ENCODE measurements at places on chromosomes 13 and 19.

DNA sequence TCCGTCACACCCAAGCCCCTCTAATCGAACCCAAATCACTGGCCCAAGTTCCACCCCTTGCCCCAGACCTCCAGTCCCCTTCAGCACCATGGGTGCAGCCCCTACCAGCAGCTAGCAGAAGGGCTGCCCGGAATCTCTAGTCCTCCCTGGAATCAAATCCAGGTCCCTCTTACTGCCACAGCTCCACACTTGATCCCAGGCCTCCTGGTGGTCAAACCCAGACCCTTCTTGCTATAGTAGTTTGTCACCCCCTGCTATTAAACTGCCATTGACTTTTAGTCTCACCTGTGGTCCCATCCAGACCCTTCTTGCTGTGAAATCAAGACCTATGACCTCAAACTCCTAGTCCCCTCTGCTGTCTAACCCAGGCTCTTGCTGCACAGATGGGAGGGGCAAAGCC, 8.7 kb downstream of the HIPK4 start:
- DNase-seq = peak; percentile 30

GRCh38 chr13:111548805-111549204, 228.4 kb downstream of the TEX29 start:
- DNase-seq = no peak

- DNase-seq = no peak
Observed at GRCh38 chr19:31372246-31372781, 23.1 kb upstream of the TSHZ3 start.

GRCh38 chr13:45101327-45102018, 18.8 kb upstream of the GTF2F2 start:
- no peak for DNase-seq

- no peak for DNase-seq
Observed at GRCh38 chr13:66139701-66140100, 1090.4 kb downstream of the PCDH9 start.
